ENCODE measurements at places on chromosomes 3 and 15.

GRCh38 chr3:149339931-149340309 lies 6.5 kb upstream of the TM4SF18 start:
- peak; percentile 88 for DNase-seq

DNA sequence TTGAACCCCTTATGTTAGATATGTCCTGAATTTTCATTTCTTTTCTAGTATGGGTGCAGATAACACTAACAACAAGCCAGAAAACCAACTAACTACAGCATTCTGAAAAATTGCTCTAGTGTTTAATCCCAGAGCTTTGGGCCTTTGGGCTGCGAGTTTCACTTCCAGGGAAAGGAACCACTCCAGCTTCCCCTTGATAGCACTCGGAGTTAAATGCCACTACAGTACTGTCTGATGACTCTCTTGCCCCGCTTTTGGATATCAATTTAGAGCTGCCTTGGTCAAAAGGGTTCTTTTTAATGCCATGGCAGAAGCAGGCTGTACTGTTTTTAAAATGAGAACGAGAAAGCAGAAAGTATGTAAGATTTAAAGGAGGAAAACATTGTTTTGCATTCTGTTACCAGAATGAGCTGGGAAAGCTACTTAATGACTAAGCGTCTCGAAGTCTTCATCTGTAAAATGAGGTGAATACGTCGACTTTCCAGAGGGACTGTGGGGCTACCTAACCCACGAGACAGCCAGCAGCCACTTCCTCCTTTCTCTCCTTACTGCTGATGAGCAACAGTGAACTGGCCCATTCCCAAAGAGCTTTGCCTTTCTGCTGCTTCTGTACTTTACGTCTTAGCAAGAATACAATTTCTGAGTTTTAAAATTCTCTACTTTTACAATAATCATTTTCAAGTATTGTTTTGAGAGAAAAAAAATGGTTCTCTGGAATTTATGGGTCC lies 299.3 kb upstream of the LYSMD4 start:
- no peak for DNase-seq

GRCh38 chr3:8581806-8582445 lies 62.7 kb downstream of the SSUH2 start:
- DNase-seq: no peak

- peak; percentile 98 for DNase-seq
Measured at GRCh38 chr3:195559723-195560409, 16.7 kb upstream of the PPP1R2 start.

- DNase-seq: no peak
Measured at GRCh38 chr3:28150465-28151206, 90.8 kb upstream of the CMC1 start.

DNA sequence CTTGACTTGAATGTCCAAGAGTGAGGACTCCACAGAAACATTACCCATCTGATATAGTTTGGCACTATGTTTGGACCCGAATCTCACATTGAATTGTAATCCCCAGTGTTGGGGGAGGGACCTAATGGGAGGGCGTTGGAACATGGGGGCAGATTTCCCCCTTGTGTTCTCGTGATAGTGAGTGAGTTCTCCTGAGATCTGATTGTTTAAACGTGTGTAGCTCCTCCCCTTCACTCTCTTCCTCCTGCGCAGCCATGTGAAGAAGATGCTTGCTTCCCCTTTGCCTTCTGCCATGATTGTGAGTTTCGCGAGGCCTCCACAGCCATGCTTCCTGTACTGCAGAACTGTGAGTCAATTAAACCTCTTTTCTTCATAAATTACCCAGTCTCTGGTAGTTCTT lies 273.9 kb upstream of the TBC1D5 start:
- DNase-seq: no peak

All from NCI-H69 (cell line).